Central memory CD8-positive, alpha-beta T cell (primary cell): ENCODE measurements at places on chromosomes 1 and 21.

DNA sequence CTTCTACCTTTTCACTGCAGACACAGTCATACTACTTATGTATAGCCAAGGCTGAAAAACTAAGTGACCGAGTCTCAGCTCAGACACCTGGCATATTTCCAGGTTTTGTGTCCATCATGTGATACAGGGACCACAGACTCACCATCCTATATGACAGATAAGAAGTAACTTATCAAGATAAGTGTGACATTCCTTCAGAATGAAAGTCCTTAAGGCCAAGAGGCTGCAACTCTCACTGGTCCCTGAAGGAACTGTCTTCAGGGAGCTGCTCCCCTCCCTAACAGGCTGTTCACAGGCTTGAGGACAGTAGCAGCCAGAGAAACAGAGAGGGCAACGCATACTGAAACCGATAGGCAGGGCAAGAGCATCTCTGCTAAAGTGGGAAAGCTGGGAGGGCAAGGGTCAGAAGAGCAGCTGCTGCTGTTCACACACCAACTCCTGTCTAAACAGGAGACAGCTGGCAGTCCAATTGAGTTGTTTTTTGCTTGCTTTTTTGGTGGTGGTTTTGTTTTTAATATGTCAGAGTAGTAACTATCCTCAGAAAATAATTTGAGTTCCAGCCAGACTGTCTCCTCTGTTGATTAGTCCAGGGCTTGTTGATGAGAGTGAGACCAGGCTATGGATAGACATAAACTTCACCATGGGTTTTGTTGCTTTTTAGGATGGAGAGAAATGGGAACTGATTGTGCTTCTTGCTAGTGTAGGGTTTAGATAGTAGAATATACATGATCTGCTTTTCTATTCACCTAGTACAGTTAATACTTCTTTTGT, 67.7 kb downstream of the MACF1 start:
- no peak for DNase-seq

- DNase-seq: no peak
These were observed 19.2 kb downstream of the COL18A1 start for GRCh38 chr21:45423968-45424853.

GRCh38 chr1:109691759-109692158, 4.1 kb downstream of the GSTM1 start:
- no peak for DNase-seq

- no peak for DNase-seq
These were observed 56.3 kb upstream of the GPR153 start for GRCh38 chr1:6317098-6317760.

GRCh38 chr1:234488054-234489006, 9.4 kb upstream of the TARBP1 start:
- DNase-seq: no peak

- no peak for DNase-seq
These were observed 200.1 kb upstream of the DAB1 start for GRCh38 chr1:57623791-57624538.
